ENCODE measurements at places on chromosomes 6 and 20.
A peak's percentile ranks its signal among the peaks of the same experiment; 100 is the strongest.

- no peak for DNase-seq
Measured at GRCh38 chr6:21342501-21342900, 251.1 kb upstream of the SOX4 start.

- DNase-seq = peak; percentile 51
Measured at GRCh38 chr6:33632558-33633039, 11.5 kb downstream of the ITPR3 start.

DNA sequence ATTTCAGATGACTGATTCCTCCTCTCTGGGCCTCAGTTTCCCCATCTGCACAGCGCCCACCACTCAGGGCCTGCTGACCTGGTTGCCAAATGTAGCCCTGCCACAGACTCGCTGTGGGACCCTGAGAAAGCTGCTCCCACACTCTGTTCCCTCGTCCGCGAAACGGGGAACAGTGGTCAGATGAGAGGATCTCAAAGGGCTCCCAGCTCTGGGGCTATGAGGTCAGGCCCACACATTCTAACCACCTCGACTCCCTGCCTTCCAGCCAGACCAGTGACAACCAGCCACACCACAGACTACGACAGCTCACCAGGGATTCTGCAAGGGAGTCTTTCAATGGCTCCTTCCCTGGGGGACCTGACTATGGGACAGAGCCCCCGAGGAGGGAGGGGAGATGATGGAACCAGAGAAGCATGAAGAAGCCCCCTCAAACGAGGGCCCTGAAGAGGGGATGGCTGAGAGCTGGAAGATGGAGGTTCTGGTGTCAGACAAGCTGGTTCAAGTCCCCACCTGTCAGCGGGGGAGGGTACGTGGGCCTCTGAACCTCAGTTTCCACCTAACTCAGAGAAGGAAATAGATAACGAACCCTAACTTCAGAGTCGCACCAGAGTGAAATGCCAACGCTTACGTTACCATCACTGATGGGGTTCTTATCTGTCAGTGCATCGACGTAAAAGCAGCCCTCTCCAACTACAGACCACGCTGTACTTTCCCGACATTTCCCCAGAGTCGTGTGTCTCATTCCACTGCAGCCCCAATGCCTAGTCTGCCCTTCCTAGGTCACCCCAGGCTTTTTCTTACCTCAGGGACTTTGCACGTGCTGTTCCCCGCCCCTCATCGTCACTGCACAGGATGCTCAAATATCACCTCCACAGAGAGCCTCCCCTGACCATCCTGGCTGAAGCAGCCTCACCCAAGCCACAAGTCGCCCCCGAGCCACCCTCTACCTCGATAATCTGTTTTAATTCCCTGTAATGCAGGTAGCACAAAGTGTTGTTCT, 60.5 kb downstream of the PREX1 start:
- DNase-seq = peak; percentile 44

DNA sequence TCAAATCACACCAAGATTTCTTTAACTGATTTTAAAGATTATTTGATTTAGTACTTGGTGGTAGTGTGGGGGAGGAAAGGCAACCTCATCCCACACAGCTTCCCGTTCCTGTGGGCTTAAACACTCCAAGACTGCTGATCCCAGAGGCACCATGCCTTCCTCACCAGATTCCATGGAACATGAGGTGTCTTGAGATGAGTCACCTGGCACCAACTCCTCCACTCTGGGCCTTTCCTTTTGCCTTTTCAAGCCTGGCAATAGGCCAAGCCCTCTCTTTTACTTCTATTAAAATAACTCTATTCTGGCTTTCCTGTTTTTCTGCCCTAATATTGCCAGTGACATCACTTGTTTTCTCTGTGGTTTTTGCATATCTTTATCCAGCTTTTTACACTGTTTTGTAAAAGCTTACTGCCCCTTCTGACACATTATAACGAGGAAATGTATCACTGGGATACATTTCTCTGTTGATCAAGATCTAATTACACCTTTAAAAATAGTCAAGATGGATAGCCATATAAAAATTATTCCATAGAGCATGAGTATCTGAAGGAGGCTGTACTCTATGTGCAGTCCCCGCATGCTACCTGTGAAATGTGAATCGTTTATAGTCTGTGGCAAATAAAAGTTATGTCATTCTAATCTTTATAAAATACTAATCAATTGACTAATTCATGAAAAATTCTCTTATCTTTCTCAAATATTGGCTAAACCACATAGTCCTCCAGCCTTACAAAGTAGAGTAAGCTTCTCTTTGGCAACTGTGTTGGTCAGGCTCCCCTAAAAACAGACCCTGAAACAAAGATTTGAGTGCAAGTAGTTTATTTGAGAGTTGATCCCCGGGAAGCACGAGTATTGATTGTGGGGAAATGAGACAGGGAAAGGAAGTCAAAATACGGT, 257.8 kb upstream of the KCNQ5 start:
- no peak for DNase-seq

DNA sequence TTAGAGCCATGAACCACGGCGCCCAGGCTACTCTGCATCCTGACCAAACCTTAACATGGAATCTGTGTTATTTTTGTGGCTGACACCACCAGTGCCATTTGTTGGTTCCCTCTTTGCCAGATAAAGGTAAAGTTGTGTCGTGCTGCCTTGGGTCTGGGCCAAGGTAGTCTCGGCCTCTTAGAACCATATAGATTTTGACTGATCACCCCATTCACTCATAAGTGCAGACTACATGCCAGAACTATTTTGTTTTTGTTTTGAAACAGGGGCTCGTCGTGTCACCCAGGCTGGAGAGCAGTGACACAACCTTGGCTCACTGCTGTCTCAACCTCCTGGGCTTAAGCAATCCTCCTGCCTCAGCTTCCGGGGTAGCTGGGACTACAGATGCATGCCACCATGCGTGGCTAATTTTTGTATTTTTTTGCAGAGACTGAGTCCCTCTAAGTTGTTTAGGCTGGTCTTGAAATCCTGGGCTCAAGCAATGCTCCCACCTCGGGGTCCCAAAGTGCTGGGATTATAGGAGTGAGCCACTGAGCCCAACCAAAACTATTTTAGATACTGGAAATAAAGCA, 19.2 kb upstream of the RIPOR3 start:
- no peak for DNase-seq

Data from effector CD4-positive, alpha-beta T cell (primary cell).